ENCODE measurements at places on chromosomes 2 and 18. TPM values are rescaled to one million over a fixed set of nuclear protein-coding genes. Genes with fewer than 3 reads are reported as not detected.

- no peak for DNase-seq
Observed at GRCh38 chr2:68968221-68968620, 6.2 kb upstream of the GKN1 start.

GRCh38 chr2:105780606-105781005 lies 35.9 kb downstream of the NCK2 start:
- DNase-seq: no peak

RSAD2 gene
- 13.2 TPM for total RNA-seq

HOXD13 gene
- not detected for total RNA-seq

DNA sequence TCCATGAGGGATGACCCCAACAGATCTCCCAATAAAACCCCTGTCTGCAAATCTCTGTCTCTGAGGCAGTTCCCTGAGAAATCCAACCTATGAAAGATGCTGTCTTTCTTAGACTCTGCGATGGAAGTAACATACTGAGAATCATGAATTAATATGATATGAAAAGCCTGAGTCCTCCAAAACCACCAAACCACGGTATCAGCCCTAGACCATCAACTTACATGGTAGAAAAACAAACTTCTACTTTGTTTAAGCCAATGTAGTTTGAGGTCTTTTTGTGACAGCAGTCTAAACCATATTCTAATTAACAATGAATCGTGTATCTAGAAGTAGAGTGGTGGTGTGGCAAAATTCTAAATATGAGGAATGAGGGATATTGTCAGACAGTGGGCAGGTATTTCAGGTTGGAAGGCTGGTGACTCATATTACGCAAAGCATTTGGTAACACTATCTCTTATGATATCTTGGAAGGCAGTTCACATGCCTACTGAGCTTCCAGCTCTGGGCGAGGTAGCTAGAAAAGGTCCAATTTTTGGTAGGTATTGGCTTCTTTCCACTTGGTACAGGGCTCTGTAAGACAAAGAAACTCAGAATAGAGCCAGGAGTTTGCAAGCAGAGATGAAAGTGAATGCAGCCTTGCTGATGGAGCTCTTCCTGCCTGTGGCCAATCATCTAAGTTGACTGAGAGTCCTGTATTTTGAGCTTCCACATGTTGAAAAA lies 215.8 kb downstream of the ZFP36L2 start:
- DNase-seq: no peak

DNA sequence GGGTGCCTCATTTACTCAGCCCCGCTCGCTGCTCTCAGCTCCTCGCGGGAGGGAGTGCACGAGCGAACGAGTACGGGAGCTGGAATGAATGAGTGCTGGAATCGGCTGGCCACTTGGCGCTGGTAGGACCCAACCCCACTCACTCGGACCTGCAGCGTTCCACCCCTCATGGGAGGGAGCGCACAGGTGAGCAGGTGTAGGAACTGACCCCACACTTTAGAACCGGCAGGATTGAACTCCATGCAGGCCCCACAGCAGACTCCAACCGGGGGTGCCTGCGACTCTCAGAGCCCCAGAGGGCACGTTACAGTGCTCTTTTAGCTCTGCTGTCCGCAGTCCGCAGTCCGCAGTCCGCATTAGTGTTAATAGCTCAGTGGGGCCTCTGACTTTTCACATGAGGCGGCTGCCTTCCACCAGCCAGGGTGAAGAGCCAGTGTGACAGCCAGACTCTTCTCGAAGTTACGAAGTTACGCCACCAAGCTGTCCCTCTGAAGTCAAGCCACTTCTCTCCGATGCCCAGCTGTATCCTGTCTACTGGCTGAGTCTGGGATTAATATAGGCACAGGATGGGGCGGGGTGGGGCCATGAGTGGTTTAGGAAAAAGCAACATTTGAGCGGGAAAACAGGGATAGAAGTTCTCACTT lies 102.7 kb upstream of the ARHGAP15 start:
- peak; percentile 74 for DNase-seq

DNA sequence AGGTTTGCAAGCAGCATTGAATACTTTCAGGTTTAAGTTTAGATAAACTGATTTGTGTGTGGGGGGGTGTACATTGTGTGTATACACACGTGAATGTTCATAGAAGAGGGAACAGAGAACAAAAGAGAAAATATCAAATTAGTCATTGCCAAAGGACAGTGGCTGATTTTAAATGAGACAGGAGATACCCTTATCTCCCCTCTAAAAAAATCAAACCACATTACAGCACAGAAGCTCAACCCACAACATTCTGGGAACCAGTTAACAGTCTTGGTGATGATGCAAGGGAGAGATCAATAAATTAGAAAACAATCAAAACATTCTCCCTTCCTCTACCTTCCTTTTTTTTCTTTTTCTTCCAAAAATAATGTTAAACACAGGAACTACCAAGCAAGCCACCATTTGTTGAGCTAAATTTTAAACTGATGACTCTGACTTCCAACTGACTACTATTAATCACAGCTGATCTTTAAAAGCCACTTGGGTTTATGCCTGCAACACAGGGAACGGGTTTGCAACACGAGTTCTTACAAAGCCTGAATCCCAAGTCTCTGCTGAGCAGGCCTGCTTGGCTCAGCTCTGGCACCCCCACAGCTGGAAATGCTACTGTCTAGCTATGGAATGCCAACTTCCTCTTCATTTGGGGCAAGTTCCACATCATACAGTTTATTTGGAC lies 119.2 kb upstream of the ACVR1C start:
- DNase-seq: peak; percentile 45

STON1 gene
- 13.4 TPM for total RNA-seq

- DNase-seq: no peak
Observed at GRCh38 chr2:28135324-28135723, 244.8 kb downstream of the BABAM2 start.

- no peak for DNase-seq
Observed at GRCh38 chr2:71552356-71552755, 99.0 kb downstream of the DYSF start.

DNA sequence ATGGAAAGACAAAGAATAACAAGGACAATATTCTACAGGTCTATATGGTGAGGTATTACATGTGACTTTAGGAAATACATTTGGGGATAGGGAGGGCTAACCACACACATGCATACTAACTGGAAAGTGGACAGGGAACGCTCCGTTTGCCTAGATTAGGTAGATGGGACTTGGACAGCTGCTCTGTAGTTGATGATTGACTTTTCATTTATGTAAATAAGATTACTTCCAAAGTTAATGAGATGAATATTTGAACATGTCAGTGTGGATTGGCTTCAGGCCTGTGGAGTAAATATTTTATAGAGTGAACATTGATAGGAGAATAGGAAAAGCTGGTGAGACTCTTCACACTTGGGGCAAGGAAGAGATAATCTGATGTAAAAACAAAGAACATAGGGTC lies 142.0 kb downstream of the NCK2 start:
- DNase-seq: no peak

CPO gene
- total RNA-seq: not detected

DNA sequence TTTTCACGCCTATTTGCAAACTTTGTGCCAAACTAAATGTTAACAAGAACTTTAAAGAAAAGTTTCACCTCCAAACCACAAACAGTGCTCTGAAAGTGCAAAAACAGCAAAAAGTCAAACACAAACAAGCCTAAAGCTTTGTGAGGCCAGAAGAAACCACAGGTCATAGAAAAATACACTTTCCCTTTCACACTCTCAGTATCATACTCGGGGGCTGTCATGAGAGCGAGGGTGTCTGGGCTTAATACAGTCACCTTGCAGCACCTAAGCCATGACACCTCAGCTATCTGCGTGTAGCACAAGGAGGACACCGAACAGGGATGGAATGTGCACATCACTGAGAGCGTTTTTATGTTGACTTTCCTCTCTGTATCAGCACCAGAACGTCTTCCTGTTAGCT lies 26.6 kb upstream of the SEH1L start:
- no peak for DNase-seq

- no peak for DNase-seq
Observed at GRCh38 chr2:70552501-70553333, 909 bp downstream of the TGFA start.

DNA sequence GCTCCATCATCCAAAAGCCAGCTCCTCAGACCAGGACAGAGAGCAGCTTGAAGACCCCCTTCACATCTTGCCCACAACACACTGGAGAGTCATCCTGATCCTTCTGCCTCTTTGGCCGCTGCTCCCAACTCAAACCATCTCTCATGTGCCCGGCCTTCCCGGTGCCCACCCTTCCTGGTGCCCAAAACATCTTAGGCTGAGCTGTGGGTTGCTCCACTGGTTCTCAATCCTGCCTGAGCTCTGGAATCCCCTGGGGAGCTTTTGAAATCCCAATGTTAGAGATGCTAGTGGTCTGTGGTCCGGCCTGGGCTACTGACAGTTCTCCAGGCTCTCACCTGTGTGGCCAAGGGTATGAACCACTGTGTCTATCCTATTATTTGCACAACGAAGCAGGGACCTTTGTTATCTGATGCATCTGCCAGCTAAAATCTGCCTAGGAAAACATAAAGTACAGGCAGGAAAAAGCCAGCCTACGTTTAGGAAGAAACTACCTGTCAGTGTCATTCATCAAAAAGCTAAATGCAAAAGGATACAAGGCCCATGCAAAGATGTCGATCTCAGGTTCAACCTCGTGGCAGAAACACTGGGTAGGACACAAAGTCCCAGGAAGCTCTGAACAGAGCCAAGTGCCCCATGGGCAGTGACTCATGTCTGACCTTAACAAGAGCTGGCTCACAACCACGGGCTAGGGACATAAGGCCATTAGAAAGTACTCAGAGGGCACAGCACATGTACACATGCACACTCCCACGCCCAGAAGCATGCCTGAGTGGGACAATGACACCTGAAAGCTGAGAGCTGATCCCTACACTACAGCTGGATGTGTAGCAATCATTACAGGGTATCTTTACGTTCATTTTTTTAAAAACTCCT lies 30.8 kb downstream of the TBC1D8 start:
- no peak for DNase-seq

DNA sequence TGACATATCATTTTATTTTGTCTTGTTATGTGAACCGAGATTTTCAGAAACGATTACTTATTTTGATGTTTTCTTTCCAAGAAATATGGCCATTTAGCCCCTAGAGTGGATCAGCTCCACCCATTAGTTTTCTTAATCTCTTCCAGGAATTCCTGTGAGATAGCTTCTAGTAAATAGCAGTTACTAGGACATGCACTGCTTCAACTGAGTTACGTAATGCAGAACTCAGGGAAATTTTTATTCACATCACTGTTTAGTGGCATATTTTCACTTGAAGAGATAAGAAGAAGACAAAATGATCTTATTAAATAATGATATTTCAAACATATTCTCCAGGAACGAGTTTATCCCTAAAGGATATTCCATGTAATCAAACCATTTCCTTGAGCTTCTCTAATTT lies 573.5 kb upstream of the CNTNAP5 start:
- no peak for DNase-seq

DNA sequence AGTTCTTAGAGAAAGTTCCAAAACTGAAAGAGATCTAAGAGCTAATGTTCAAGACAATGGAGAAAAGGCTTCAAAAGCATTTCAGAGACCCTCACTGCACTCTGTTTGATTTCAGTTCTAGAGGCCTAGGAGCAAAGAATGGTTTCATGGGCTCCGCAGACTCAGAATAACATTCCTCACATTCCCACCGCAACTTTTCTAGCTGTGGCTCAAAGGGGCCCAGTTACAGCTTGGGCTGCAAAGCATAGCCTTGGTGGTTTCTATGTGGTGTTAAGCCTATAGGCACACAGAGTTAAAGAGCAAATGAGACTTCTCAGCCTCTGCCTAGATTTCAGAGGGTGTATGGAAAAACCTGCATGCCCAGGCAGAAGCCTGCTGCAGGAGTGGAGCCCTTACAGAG lies 73.0 kb downstream of the FSIP2 start:
- DNase-seq: no peak

DNA sequence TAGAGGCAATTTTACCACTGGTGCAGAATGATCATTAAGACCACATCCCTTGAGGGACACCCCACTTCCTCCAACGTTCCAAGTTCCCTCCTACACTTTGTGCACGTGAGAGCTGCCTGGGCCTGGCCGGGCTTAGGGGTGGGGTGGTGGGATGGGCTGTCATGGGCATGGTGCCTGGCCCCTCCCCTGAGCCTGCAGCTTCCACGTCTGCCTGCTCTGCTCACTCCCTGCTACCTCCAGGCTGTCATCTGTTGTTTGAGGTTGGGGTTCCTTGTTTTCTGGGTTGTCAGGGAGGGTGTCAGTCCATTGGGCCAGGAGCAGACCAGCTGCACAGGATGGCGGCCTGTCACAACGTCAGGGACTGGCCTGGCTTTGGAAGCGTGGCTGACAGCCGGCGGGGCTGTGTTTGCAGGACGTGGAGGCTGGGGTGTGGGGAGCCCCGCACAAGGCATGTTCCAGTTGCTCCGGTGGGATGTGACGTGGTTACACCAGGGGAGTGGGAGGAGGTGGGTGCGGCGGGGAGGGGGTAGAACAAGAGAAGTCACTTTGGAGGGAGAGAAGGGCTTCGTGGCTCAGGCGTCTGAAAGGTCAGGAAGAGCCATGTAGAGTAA lies 72.3 kb downstream of the RTP5 start:
- peak; percentile 60 for DNase-seq

GRCh38 chr2:145324748-145325147 lies 804.8 kb upstream of the ZEB2 start:
- no peak for DNase-seq
